ENCODE measurements at places on chromosomes 2 and 18. TPM values are rescaled to one million over a fixed set of nuclear protein-coding genes. Genes with fewer than 3 reads are reported as not detected.

GRCh38 chr2:237723023-237723422 is 75.6 kb upstream of the RBM44 start:
- DNase-seq: no peak

GRCh38 chr18:33369711-33370449 is 70.6 kb downstream of the CCDC178 start:
- no peak for DNase-seq

DNA sequence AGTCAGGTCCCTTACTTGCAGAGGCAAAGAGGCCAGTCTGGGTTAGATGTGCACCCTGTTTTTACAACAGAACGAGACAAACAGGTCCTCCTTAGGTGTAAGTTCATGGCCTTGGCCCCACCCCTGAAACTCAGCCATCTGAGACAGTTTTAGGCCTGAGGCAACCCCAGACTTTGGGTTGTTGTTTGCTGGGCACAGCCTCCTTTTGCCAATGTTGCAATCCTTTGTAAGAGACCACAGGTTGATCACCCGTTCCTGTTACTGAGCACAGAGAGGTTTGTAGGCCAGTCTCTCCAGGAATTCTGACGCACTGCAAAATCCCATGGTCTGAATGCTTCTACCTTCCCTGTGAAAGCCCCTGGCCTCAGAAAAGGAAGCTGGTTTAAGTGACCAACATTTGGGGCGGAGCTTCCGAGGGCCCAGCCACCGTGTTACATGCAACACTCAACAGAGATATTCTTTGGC is 15.5 kb upstream of the IL1RN start:
- no peak for DNase-seq

GRHL1 gene
- 1.5 TPM for total RNA-seq

CD207 gene
- total RNA-seq: 1.4 TPM

IL1RL1 gene
- total RNA-seq: 3.8 TPM

SERPINB3 gene
- total RNA-seq: not detected
